ENCODE measurements at places on chromosomes 13 and 19. TPM values are rescaled to one million over a fixed set of nuclear protein-coding genes. Genes with fewer than 3 reads are reported as not detected.

DNA sequence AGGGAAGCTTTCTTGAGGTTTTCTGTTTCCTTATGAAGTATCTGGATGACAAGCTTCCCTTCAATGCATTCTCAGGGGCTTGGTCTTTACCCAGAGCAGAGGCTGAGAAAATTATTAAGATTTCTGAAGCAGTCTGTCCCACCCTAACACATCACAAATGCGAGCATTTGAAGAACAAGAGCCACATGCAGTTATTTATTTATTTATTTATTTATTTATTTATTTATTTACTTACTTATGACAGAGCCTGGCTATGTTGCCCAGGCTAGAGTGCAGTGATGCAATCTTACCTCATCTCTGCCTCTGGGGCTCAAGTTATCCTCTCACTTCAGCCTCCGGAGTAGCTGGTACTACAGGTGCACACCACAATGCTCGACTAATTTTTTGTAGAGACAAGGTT lies 38.4 kb downstream of the SPRYD7 start:
- no peak for DNase-seq

The ZNF587B gene
- 6.4 TPM for polyA plus RNA-seq

DNA sequence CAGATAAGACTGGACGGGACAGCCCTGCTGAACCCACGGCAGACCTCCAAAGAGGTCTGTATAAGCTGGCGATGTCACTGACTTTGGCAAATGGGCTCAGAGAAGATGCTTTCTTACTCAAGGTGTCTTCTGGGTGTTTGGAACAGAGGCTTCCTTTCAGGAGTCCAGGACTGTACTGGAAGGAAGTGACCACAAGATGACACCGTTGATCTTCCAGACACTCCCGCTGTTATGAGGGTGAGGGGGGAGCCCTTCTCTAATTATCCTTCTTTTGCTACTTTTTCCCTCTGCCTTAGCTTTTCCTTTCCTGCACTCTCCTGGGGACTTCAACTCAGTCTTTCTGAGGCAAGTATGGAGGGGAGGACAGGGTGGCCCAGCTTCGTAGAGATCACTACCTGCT lies 65.2 kb upstream of the ZNF599 start:
- peak; percentile 21 for DNase-seq

GRCh38 chr13:54162069-54162468 lies 1133.5 kb downstream of the OLFM4 start:
- no peak for DNase-seq

- DNase-seq: no peak
These were observed 18.0 kb downstream of the PRR36 start for GRCh38 chr19:7856109-7856591.
